ENCODE measurements at places on chromosomes 4 and X.

DNA sequence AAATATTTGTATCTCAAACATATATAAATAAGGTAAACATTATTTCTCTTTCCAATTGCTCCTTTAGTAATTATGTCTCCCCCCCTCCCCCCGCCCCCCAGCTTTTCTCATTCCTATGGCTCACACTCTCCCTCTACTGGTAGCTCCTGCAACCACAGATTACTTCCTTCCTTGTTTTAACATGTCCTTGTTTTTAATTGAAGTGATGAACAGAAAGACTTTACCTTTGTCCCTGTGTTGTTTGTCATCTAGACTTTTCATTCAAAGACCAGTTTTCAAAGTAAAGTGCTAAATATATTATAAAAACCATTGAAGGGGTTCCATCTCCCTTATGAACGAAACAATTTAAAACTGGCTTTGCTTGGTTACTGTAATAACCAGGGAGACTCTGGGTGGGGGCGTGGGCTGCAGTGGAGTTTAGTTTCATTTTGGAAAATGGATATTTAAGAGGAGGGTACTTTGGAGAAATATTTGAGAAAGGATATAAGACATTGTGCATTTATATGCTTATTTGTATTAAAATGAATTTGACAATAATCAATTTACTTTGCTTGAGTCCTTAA lies 352.9 kb downstream of the RAPGEF2 start:
- DNase-seq: no peak

DNA sequence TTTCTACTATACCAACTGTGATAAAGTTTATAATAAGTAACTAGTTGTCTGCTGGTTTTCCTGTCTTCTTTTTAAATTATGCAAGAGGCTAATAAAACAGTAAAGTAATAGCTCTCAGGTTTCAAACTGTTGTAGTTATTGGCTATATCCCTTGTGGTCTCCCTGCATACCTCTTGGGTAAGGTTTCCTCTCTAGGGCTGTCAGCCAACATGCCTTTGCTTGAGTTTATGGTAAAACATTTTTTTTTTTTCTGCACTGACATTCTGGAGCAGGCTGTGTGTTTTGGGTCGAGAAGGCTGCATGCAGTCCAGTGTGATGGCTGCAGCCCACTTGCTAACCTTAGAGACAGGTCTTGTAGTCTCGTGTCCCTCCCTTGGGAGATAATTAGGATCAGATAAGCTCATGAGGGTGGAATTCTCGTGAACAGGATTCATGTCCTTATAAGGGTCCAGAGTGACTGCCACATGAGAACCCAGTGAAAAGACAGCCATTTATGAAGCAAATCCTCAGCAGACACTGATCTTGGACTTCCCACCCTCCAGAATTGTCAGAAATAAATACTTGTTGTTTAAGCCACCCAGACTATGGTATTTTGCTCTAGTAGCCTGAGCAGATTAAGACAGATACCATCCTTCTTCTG lies 831.2 kb downstream of the CCSER1 start:
- DNase-seq: peak; percentile 66

GRCh38 chr4:57064120-57064519 lies 46.1 kb downstream of the IGFBP7 start:
- no peak for DNase-seq

DNA sequence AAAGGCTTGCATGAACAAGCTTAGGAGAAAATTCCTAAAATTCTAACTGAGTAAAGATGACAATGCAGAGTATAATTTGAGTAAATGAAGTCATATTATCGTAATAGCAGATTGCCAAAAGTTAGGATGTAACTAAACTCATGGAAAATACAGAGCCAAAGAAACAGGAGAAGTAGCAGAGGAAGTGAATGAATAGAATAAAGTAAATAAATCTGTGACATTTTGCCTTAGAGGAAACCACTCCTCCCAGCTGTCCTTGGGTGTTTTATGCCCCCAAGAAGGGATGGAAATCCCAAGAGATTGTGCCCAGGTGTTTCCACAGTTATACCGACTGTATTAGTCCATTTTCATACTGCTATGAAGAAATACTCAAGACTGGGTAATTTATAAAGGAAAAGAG lies 1.9 kb upstream of the BMX start:
- DNase-seq: no peak

- DNase-seq: no peak
These were observed 66.6 kb downstream of the RXFP1 start for GRCh38 chr4:158588285-158588684.

- no peak for DNase-seq
These were observed 332.5 kb upstream of the TRAM1L1 start for GRCh38 chr4:117417856-117418255.

All from AG04450 (cell line).